NCI-H187 (cell line): ENCODE measurements at places on chromosomes 3 and 15.

DNA sequence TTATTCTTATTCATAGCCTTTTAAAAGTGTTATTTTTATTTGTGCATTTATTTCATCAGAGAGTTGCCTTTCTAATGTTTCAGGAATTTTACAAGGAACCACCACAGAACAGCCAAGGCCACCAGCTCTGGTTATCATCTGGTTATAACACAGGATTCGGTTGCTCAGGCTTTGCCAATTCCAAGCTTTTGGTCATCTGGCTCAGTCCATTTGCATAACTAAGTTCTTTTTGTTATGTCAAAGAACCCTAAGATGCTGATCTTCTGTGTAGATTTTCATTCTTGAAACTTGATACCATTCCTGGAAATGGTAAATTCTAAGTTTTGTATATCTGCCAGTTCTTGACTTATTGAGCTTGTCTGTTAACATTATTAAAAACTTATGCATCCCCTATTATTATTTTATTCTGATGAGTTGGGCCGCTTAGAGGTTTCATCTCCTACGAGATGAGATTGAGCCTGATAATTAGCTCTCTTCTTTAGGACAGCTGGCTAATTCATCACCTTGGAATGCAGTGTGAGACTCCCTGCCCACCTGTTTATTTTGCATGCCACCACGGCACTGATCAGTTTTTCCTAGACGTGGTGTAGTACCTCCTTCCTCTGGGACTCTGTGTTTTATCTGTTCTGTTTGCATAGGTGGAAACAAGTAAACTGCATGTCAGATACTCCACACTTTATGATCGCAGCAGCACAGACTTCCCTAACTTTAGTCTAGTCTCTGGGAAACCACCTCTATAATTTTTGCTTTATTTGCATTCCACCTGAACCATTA lies 264.8 kb downstream of the SLCO3A1 start:
- DNase-seq = no peak

- no peak for DNase-seq
Observed at GRCh38 chr15:46316024-46316423, 681.2 kb downstream of the SQOR start.

DNA sequence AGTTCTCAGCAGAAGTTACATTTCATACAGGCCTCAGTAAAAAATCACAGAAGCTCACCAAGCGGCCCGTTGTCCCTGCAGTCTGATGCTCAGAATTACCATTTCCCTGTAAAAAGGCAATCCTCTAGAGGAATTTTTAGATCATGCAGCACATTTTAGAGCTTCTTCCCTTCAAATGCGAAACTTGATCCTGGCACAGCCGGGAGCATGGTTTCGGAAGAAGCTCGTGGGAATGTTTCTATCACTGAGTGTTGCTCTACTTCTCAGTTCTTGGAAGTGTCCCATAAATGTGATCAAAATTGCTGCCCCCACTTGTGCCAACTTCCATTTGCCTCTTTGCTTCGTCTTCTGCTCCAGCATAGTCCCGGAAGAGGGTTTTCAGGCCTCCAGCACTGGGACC lies 3.8 kb upstream of the H1-8 start:
- no peak for DNase-seq

GRCh38 chr3:172709774-172710663 lies 848 bp downstream of the NCEH1 start:
- peak; percentile 64 for DNase-seq

GRCh38 chr3:73716418-73716817 lies 91.7 kb upstream of the PDZRN3 start:
- no peak for DNase-seq

- no peak for DNase-seq
Observed at GRCh38 chr15:52733696-52734255, 54.6 kb upstream of the ATOSA start.

- DNase-seq = no peak
Observed at GRCh38 chr15:64858021-64858575, 16.4 kb downstream of the PLEKHO2 start.

DNA sequence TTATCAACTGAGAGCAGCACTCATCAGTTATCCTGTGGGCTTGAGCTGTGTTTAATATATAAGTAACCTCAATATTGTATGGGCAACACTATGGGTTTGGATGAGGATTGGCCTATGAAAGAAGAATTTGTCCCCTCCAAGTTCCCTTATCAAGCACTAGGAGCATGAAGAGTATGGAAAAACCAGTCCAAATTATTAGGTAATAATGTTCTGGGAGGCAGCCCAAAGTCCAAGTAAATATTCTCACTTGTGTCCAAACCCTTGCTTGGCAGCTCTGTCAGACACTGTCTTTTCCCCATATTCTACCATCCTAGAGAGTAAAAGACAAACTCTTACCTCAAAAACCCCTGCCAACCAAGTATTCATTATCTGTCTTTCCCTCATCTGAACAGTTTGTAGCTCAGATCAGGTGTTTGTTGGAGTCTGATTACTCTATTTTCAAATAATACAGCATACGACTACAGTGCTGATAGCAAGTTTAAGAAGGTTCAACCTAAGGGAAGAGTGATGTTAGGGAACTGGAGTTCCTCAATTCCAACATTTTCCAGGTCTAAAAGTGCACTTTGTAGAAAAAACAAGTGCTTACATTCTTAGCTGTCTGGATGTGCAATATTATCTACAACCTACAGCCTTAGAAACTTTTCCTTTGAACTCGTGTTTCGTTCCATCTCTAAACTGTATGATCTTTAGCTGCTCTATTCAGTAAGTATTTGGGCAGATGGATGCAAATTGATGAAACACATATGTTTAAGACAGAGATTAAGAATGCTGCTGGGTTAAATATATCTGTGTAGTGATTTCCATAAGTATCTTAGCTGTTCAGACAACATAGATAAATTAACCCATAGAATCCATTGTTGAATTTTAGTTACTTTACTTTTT lies 89.7 kb upstream of the PHLDB2 start:
- DNase-seq = no peak

GRCh38 chr15:51726302-51727073 lies 11.0 kb downstream of the LYSMD2 start:
- no peak for DNase-seq

- no peak for DNase-seq
Observed at GRCh38 chr15:72847806-72848205, 64.2 kb upstream of the ADPGK start.

- DNase-seq = no peak
Observed at GRCh38 chr3:169668072-169668956, 4.8 kb upstream of the MECOM start.

DNA sequence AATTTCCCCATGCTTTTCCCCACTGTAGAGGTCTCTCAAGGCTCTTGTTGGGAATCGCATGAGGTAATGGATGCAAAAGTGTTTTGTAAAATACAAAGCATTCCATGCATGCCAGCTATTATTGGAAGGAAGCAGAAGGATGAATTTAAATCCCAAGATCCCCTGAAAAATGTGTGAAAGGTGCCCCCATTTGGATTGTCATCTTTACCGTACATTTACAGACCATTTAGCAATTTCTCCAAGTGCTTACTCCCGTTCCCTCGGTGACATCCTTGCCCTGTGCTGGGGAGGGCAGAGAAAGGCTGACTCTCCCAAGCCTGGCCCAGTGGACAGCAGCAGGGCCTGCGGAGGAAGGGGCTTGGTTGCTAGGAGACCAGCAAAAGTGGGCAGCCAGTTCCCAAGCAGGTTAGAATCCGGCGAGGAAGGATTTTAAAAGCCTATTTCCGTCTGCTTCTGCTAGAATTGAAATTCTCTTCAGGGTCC lies 31.1 kb upstream of the NEO1 start:
- no peak for DNase-seq

- no peak for DNase-seq
Observed at GRCh38 chr3:56855856-56856512, 54.2 kb upstream of the ARHGEF3 start.

DNA sequence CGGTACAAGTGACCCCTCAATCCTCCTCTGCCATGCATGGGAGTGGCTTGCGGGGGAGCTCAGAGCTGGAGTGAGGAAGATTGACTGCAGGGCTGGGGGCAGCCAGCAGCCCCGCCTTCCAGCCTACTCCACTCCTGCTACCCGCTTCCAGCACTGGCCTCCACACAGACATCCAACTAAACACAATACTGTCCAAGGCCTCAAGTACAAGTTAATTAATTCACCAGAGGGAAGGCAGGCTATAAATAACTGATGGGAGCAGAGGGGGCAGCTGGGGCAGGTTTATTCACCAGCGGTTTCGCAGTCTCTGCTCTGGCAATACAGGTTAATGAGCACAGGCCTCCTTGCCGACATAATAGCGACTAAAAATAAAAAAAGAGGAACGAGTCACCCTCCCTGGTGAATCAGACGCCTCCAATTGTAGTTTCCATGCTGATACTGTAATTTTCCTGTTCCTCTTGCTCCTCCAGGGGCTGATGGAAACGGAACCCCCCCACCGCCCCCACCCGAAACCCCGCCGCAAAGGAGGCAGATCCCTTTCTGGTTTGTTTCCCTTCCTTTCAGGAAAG lies 166.4 kb upstream of the TLE3 start:
- peak; percentile 17 for DNase-seq

- DNase-seq = no peak
Observed at GRCh38 chr15:75033809-75034208, 10.4 kb downstream of the PPCDC start.

DNA sequence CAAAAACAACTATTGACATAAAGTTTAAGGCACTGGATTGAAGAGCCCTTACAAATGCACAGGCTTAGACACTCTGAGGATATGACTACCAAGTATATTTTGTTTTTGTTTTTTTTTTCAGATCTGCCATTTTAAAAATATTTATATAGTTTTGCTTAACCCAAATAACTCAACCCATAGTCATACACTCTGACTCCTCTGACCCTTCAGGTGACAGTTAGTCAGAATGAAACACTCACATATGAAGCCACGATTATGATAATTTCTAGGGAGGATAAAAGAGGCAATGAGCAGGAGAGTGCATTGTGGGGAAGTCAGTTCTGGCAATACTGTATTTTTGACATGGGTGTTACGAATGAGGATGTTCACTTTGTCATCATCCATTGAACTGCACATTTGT lies 774.7 kb downstream of the MECOM start:
- DNase-seq = no peak

- no peak for DNase-seq
Observed at GRCh38 chr3:101903451-101903871, 54.1 kb downstream of the NFKBIZ start.

- no peak for DNase-seq
Observed at GRCh38 chr15:52276256-52276770, 19.3 kb downstream of the MYO5C start.

- no peak for DNase-seq
Observed at GRCh38 chr3:49570028-49570654, 15.9 kb downstream of the BSN start.

- no peak for DNase-seq
Observed at GRCh38 chr3:121504618-121505017, 41.2 kb downstream of the POLQ start.

GRCh38 chr15:58556028-58556361 lies 124.2 kb downstream of the LIPC start:
- no peak for DNase-seq

GRCh38 chr15:27399241-27399640 lies 428.3 kb downstream of the GABRG3 start:
- no peak for DNase-seq

DNA sequence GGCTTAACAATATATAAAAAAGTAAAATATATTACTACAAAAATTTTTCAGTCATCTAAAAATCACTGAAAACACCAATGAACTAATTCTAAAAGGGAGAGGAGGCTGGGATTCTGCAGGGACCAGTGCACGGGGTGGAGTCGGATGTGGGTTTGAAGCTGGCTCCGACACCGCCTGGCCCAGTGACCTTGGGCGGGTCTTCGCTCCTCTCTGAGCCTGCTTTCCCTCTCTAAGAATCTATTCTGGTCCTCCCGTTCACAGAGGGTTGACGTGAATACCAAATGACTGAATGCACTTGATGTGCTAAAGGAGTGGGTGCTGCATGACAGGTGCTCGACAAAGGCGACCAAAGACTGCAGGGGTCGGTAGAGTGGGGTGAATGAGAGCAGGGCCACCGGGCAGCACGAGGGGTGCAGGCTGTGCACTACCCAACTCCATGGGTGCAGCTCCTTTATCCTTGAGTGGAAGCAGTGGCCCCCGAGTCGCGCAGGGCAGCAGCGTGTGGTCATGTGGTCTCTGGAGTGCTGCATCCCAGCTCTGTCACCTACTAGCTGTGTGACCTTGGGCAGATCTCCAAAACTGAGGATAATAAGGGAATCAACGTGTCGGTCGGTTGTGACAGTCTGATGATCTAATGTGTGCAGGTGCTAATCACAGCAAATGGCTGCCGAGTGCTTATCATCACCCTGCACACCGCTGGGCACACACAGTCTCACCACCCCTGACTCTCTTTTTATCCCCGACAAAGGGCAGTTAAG lies 8.6 kb upstream of the IQSEC1 start:
- DNase-seq = no peak

DNA sequence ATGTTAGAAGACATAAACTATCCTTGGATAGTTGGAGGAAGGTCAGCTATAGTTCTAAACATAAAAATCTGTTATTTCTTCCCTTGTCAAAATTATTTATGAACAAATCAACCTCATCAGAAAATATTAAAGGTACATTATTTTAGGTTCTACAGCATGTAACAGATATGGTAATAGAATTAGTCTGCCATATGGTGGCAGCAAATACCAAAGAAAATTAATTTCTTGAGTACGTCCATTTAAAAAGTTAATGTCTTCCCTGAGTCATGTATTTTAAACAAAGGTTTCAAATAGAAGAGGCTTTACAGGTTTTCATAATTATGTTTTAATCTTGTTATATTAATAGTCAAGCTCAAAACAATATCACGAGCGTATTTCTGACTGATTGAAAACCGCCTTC lies 17.9 kb upstream of the ANKRD28 start:
- no peak for DNase-seq

DNA sequence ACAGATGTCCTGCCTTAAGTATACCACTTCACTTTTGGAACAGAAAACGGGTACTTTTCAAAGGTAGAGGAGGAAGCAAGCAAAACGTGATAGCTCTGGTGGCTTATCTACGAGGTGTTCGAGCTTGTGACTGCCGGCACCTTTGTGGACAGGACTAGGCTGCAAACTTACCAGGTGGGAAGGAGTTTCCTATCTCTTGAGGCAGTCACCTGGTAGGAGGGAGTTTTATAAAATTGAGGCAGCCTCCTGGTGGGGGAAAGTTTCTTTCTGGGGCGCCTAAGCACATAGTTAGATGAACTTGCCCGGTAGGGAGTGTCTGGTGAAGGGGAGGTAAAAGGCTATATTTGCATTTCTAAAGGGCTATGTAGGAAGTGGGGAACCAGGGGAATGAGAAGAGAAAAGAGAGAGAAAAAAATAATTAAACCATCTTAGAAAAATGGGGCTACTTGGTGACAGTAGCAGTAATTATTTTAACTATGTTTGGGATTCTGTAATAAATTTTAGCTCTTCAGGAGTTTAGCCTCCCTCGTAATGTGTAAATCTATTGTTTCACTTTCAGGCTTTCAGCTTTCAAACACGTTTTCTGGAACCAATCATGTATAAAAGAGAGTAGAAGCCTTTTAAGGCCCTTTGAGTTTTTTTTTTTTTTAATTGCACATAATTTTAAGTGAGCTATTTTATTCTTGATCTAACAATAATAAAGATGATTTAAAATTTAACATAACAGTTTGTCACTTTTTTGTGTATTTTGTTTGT lies 131.0 kb downstream of the IL5RA start:
- DNase-seq = no peak

DNA sequence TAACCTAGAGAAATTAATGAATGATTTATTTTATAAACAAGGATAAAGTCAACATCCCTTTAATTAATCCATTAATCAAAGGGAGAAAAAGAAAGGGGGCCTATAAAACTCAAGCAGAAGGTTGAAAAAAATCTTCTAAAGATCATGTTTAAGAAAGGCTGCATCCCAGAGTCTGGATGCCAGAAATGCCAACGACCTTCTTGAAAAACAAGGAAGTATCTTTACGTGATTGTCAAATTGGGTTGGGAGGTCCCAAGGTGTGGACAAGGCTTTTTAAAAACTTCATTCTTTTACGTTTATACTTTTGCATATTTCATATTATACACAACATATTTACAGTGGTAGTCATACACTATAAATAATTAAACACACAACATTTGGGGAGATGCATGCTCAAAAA lies 1.6 kb downstream of the GOLGB1 start:
- no peak for DNase-seq
